ENCODE measurements at places on chromosomes 7 and 10.

- DNase-seq = peak; percentile 95
Measured at GRCh38 chr10:113958631-113959382, 84.9 kb upstream of the ADRB1 start.

GRCh38 chr10:78972160-78972946, 96.4 kb upstream of the ZMIZ1 start:
- peak; percentile 83 for DNase-seq

DNA sequence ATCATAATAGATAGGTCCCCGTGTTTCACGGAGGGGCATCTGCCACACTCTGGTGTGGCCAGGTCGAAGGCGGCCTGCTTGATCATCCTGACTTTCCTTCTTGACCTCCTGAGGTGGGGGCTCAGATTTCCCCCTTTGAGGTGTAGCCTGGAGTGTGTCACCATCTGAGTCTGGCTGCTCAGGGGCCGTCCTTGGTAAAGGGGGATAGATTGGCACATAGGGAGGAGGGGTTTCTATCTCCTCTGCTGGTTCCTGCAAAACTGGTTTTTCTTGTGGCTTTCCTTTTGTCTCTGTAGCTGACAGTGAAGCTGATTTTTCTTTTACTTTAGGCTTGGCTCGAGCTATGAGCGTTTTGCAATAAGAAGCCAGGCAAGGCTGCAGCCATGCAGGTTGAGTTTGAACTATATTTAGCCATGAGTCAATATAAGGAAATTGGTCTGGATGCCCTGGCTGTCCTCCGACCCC, 7.1 kb upstream of the ZNF117 start:
- no peak for DNase-seq

GRCh38 chr7:155852426-155853301, 40.4 kb upstream of the SHH start:
- DNase-seq = no peak

GRCh38 chr7:24477398-24478136, 95.7 kb upstream of the PALS2 start:
- peak; percentile 89 for DNase-seq

DNA sequence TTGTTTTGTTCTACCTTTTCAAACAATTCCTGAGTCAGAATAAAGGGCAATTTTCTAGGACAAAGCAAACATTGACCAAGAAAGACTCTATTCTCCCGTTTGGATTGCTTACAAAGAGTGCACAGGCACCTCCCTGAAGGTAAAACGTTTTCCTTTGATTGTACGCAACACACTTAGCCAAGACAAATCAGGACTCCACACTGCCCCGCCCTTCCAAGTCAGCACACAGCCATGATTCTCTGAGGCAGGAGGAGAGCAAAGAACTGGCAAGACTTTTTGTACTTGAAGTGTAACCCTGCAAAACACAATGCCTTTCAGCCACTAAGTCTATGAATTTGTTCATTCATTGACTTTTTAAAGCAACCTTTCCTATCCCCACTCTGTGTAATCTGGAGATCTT, 85.0 kb upstream of the FAM180A start:
- DNase-seq = no peak

DNA sequence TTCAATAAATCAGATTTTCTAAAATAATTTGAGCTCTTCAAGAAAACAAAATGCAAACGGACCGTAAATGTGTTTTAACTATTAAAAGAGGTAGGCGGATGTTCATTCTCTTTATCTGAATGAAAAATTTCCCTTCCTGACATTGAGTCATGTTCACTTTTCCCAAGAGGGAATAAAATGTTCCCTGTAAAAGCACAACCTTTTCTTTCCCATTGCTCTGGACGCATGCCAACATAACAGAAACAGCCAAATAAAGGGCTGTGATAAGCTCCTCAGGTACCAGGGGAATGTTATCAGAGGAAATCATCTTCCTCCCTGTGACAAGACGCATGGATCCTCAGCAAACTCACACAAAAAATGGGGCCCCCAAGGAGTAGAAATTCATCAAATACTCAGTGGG, 251.8 kb downstream of the MTERF1 start:
- peak; percentile 35 for DNase-seq

- no peak for DNase-seq
Measured at GRCh38 chr10:88070080-88070880, 206.9 kb downstream of the PTEN start.

DNA sequence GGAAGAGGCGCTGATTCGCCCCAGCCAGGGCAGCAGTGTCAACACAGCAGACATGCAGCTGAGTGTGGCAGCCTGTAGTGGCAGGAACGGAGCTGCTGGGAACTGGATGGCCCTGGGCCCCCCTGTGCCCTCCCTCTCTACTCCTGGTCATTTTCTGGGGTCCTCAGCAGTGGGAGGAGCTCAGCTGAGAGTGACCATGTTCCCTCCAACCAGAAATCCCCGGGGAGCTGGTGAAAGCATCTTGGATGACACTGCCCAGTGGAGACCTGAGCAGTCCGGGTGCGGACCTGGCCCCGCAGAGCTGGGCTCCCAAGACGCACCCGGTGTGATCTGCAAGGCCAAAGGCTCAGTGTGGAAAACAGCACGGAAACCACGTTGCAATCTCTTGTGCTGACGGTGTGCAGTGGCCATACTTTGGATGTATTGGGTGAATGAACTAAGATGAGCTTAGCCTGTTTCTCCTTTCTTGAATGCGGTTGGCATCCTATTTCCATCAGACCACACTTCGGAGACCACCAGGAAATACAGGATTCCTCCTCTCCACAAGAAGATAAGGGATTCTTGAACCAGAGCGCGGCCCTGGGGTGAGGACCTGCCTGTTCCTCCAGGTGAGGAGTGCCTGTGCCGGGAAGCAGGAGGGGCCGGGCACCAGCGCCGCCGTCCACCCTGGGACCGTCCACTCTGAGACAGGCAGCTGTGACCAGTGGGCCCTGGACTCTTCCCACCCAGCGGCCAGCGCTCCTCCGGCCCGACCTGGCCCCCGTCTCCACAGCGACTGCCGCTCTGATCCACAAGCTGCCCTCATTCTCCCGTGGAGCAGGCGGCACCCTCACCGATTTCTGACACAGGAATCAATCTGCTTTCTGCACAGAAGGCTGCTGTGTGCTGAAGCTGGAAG, 93.5 kb upstream of the DIP2C start:
- no peak for DNase-seq

- DNase-seq = no peak
Measured at GRCh38 chr7:55431898-55432297, 66.8 kb downstream of the LANCL2 start.

- DNase-seq = no peak
Measured at GRCh38 chr10:133131734-133132472, 28.1 kb upstream of the KNDC1 start.

DNA sequence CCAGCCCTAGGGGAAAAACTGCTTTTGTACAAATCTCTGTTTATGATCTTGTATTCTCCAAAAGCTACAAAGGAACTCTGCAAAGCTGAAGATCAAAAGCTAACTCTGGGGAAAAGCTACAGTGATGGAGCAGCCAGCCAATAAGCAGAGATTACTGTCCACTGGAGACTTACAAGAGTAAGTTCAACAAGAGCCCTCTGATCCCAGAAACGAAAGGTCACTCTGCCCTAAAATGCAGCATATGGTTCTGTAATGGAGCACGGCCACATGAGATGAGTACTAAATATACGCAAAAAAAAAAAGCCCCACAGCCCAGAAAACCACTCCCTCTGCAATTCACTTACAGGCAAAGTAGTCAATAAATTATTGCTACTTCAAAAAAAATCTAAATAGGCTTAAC, 60.1 kb downstream of the ERCC6 start:
- no peak for DNase-seq

GRCh38 chr7:118186501-118186900, 2.5 kb downstream of the LSM8 start:
- no peak for DNase-seq

DNA sequence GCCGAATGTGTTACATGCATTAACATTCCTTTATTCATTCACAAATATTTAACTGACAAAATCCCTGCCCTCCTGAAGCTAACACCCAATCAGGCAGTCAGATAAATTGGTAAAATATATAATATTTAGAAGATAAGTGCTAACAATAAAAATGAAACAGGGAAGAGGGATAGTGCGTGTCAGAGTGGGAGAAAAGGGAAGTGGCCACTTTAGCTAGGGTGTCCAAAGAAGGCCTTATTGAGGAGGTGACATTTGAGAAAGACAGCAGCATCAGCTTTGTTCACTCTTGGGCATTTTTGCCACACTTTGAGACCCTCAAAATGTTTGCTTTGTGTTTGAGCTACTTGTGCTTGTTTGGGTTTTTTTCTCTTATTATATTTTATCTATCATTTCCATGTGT, 317.8 kb downstream of the SNX13 start:
- DNase-seq = no peak
